ENCODE measurements at places on chromosomes 1 and 21.
A peak's percentile ranks its signal among the peaks of the same experiment; 100 is the strongest.

DNA sequence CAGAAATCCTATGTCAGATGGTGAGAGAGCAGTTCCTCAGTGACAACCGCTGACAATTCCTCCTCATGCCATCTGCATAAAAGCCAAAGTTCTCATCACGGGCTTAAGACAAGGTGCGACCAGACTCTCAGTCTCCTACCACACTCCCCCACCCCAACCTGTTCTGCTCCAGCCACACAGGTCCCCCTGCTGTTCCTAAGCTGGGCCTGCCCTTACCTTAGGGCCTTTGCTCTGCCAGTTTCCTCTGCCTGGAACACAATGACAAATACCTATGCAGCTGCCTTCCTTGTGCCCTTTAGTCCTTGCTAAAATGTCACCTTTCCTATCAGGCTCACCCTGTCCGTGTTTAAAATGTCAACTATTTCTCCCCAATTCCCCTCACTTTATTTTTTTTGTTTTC is 382.2 kb downstream of the NTNG1 start:
- DNase-seq: no peak

DNA sequence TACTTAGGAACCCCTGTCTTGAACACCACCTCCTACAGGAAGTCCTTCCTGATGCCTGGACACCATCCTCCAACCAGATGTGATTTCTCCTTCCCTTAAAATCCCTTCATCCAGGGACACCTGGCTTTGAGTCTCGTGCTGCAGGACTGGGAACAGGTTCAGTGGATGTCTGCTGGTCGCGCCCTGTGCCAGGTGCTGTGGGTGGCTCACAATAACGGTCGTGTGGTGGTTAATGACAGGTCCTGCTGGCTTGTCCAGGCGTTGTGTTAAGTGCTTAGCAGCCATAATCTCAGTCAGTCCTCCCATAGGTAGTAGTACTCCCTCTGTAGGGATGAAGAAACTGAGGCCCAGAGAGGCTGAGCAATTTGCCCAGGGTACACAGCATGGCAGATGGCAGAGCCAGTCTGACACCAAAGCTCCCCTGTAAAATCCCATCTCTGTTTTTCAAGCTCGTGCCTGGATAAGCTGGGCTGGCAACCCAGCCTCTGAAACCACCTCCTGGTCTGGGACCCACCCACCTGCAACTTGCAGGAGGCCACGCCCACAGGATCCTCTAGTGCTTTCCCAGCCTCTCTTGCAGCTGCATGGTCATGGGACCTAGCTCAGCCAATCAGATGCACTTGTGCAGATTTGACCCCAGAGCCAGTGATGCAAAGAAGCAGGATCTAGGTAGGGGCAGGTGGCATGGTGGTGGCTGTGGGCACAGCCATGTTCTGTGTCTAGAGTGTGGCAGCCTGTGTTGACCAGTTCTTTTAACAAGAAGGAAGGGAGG is 106.0 kb upstream of the IFFO2 start:
- DNase-seq: no peak

GRCh38 chr1:35929730-35930592 is 944 bp upstream of the AGO3 start:
- no peak for DNase-seq

- DNase-seq: no peak
Measured at GRCh38 chr1:192949783-192950182, 109.4 kb downstream of the UCHL5 start.

- DNase-seq: no peak
Measured at GRCh38 chr1:40606978-40607377, 58.5 kb downstream of the RIMS3 start.

DNA sequence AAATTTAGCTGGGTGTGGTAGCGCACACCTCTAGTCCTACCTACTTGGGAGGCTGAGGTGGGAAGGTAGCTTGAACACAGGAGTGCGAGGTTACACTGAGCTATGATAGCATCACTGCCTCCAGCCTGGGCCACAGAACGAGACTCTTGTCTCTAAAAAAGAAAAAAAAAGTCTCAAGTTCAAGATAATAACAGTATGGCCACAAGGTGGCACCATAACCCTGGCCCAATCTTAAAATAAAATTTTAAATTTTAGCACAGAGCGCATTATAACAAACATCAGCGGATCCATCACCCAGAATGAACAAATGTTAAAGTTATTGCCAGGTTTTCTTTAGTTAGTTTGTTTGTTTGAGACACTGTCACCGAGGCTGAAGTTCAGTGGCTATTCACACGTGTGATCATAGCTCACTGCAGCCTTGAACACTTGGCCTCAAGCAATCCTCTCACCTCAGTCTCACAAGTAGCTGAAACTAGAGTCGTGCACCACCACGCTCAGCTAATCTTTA is 2.9 kb upstream of the HTR6 start:
- DNase-seq: peak; percentile 49

DNA sequence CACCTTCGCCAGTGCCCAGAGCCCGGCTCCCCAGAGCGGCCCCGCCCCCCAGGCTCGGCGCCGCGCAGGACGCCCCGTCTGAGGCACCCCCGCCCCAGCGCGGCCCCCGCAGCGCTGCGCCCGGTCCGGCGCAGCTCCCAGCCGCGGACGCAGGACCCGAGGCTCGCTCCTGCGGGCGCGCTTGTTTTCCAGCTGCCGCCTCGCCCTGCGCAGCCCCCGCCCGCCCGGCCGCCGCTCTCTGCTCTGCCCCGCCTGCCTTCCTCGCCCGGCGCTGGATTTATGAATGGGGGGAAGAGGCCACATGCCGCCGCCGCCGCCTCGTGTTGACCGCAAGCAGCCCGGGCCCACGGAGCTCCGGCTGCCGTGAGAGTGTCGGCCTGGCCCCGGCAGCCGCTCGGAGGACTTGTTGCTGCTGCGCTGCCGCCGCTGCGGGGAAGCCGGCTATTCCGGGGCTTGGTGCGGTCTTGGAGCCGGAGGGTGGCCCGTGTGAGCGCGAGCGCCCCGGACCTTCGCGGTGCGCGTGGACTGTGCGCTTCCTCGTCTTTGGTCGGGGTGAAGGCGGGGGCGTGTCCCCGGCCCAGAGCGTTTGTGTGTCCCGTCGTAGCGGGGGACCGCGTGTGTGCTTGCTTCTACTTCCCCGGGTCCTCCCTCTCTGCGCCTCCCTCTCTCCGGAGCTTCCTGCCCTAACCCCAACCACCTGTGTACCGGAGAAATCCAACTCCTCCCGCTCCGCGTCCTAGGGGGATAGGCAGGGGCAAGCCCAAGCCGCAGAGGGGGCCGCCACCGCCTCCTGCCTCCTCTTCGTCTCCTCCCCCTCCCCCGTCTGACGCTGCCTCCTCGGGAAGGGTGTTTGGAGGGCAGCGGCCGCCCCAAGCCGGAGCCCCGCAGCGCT is 736 bp downstream of the KCNC4 start:
- peak; percentile 49 for DNase-seq

- peak; percentile 14 for DNase-seq
Measured at GRCh38 chr1:88800382-88801051, 90.8 kb downstream of the GTF2B start.
